MCF 10A (cell line): ENCODE measurements at places on chromosomes 11 and 22. TPM values are rescaled to one million over a fixed set of nuclear protein-coding genes. Genes with fewer than 3 reads are reported as not detected.

Gene SPON1
- total RNA-seq = not detected in 2 replicates

Gene LINC01488
- total RNA-seq = not detected in 2 replicates

Gene SMIM35
- not detected in 2 replicates for total RNA-seq

Gene TSPAN18
- 0.47 and 0.77 TPM in 2 replicates for total RNA-seq

Gene MPEG1
- not detected in 2 replicates for total RNA-seq

Gene PIH1D2
- 2.0 and 2.1 TPM in 2 replicates for total RNA-seq

Gene TTC17
- 92.7 and 94.5 TPM in 2 replicates for total RNA-seq

Gene P2RX6
- total RNA-seq = 0.19 and 0.22 TPM in 2 replicates

Gene C11orf87
- not detected in 2 replicates for total RNA-seq

Gene GLYAT
- total RNA-seq = not detected in 2 replicates

Gene RASSF7
- total RNA-seq = 11.4 and 13.3 TPM in 2 replicates

- DNase-seq = no peak
Observed at GRCh38 chr22:48902983-48903650, 924.6 kb downstream of the BRD1 start.

GRCh38 chr11:13102513-13102840, 93.4 kb downstream of the RASSF10 start:
- DNase-seq = no peak

GRCh38 chr11:58003591-58003990, 20.1 kb upstream of the OR9Q1 start:
- no peak for DNase-seq

DNA sequence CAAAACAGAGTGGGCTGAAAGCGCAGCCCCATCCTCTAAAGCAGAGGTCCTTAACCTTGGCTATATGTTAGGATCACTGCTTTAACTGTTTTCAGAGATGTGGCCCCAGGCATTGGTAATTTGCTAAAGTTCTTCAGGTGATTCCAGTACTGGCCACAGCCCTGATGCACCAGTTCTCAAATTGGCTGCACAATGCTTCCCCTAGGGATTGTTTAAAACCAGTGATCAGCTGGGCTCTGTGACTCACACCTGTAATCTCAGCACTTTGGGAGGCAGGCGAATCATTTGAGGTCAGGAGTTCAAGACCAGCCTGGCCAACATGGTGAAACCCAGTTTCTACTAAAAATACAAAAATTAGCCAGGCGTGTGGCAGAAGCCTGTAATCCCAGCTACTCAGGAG, 8.4 kb upstream of the IRAG1 start:
- DNase-seq = no peak

DNA sequence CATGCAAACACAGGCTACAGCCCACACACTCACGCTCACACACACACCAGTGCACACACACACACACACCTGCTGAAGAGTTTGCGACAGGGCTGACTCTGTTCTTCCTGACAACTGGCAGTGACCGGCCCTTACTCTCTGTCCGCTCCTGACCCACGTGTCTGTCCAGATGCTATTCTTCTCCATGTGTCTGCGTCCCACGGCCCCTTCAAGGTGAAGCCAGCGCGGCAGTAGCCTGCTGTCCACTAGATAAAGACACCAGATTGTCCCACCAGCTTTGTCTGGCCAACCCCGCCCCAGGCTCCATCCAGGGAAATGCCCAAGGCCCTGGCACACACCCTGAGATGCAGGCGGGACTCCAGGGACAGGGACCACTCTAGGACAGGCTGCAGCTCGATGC, 713.9 kb downstream of the BRD1 start:
- DNase-seq = no peak

DNA sequence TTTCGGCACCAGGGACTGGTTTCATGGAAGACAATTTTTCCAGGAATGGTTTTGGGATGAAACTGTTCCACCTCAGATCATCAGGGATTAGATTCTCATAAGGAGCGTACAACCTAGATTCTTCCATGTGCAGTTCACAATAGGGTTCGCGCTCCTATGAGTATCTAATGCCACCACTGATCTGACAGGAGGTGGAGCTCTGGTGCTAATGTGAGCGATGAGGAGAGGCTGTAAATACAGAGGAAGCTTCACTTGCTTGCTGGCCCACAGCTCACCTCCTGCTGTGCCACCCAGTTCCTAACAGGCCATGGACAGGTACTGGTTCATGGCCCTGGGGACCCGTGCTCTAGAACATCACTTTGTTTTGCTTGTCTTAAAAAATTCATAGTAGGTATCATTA, 41.8 kb upstream of the AMPD3 start:
- peak; percentile 44 for DNase-seq

GRCh38 chr11:60631944-60632343, 67.5 kb upstream of the MS4A8 start:
- no peak for DNase-seq

GRCh38 chr22:37188901-37189466, 937 bp upstream of the C1QTNF6 start:
- peak; percentile 29 for DNase-seq

DNA sequence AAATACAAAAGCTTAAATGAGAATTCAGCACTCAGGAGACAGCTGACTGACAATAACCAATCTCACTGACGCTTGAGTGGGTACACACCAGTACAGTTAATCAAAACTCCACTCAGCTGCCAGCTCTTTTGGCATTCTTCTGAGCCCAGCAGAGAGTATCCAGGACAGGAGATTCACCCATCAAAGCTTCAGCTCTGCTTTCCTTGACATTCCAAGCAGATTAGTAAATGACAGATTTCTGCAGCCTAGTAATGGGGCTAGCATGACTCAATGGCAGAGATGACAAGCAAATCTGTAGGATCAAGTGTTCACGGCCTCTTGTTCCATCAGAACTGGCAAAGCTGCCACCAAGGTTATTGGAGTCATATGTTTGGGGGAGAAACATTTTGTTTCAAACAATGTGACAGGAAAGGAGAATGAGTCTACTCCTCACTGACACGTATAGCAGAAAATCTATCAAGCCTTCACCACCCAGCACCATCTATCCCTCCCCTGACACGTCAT, 420.0 kb downstream of the DYNC2H1 start:
- peak; percentile 72 for DNase-seq

DNA sequence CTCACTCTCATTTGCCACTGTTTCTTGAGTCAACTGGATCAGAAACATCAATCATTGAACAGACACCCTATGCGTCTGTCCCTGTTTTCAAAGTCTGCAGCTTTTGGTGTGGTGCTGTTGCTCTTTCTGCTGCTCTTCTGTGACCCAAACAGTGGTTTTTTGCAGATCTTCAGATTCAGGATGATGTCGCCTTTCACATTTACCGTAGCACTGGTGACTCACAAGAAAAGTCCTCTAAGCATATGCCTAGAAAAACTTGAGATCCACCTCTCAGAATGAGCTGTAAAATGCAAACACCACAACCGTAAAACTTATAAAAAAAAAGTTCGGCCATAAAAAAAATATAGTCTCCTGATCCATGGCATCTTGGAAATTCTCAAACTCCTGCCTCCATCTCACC, 400.4 kb downstream of the NTM start:
- no peak for DNase-seq

GRCh38 chr11:76203131-76203925, 3.0 kb downstream of the WNT11 start:
- no peak for DNase-seq

- no peak for DNase-seq
Observed at GRCh38 chr11:25615069-25615468, 716.9 kb upstream of the ANO3 start.

DNA sequence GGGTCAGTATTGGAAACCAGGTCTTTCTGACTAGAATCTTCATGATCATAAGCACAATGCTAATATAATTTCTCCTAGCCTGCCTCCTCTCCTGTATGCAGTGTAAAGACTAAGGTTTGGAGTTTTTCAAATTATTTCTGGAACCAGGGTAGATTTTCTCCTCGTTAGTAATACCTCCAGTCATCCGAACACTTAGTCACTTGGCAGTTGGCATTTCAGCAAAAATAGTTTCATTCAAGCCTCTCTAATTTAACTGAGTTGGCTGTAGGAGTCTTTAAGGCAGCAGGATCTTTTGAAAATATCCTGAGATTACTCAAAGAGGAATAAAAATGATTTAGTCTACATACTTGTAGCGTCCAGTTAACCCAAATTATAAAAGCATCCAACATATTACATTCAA, 6.3 kb downstream of the TYR start:
- no peak for DNase-seq

- DNase-seq = no peak
Observed at GRCh38 chr11:45560155-45560912, 105.1 kb downstream of the CHST1 start.

DNA sequence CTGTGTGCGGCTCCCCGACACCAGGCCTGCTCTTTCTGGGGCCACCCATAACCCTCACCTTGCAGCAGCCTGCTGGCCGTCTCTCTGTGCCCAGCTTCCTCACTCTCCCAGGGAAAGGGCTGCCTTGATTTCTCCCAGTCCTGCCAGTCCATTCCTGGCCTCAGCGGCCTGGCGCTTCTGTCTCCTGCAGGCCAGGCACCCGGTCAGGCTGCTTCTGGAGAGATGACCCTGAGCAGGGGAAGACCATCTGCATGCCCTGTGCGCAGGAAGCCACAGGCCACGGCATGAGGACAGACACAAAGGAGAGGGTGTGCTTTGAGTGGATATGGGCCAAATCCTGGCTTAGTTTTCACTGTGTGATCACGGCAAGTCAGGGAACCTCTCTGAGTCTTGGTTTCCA, 86.2 kb downstream of the TSPAN18 start:
- no peak for DNase-seq

DNA sequence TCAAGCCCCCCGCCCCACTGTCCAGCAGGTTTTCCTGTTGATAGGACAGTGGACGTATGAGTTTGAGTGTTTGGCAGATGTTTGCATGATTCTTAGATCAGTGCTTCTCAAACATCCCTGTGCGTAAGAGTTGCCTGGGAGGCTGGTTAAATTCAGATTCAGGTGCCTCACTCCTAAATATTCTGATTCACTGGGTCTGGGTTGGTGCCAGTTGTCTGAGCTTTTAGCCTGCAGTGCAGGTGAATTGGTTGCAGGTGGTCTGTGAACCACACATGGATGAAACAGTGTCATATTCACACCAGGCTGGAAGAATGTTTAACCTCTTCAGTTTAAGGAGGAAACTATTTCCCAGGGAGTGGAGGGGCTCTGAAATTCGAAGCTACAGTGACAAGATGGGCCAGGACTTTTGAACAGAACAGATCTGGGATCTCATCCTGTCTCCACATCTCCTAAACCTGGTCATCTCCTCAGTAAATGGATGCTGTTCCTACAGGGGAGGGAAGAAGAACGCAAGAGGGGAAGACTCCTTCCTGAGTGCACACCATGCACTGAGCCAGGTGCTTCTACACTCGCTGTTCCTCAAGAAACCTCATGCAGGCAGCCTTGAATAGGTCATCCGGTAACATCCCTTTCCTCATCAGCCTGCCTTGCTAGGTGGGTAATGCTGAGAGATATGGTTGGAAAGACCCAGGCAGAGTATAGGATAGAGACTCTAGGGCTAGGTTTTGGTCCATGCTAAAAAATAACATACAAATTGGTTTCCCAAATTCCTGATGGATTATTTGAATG, 47.8 kb downstream of the TEAD1 start:
- no peak for DNase-seq

GRCh38 chr11:44760917-44761550, 34.3 kb downstream of the TSPAN18 start:
- DNase-seq = peak; percentile 77

DNA sequence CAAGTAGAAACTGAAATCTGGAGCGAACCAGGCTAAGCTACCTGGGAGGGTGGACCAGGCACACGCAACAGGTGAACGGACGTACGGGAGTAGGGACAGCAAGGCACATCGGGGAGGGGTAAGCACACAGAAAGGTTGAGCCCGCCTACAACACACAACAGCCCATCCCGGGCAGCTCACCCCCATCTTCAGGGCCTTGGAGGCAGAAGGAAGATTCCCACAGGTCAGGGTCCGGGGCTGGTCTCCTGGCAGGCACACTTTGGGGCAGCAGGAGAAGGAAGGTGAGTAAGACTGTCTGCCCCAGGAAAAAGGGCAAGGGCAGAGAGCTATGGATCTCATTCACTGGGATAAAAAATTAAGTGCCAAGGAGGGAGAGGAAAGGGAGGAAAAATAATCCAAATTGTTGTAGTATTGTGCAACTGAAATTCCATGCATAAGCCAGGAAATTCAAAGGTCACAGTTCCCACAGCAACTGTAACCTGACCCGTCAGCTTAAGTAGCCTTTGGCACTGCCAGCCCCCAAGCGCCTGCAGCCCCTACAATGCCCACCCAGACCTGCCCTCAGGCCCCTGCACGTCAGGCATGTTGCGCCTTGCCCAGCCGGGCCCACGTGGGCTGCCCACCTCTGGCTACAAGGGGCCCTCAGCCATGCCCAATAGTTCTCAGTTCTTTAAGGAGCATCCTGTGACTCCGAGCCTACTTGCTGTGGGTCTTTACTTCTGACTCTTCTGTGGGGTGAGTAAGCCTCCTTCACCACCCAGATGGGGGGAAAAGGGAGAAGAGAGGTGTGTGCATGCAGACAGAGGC, 51.8 kb downstream of the MICAL3 start:
- peak; percentile 76 for DNase-seq
